ENCODE measurements at places on chromosomes 7 and 10. TPM values are rescaled to one million over a fixed set of nuclear protein-coding genes. Genes with fewer than 3 reads are reported as not detected.

GRCh38 chr7:76380623-76380966 is 21.8 kb upstream of the YWHAG start:
- H3K4me1 ChIP-seq: no peaks in the 10 kb centered on the region
- H3K27ac ChIP-seq: peak overlapping the region; percentile 92
- peak overlapping the region; percentile 73 for H3K4me3 ChIP-seq
- no peaks in the 10 kb centered on the region for H3K27me3 ChIP-seq
- H3K36me3 ChIP-seq: no peaks in the 10 kb centered on the region
- DNase-seq: no peak

TDRD1 gene
- not detected for total RNA-seq

- H3K4me3 ChIP-seq: no peak overlapping the region
- H3K27ac ChIP-seq: no peak overlapping the region
- H3K4me1 ChIP-seq: peaks cover 46% of the 10 kb centered on the region
- peaks cover 6% of the 10 kb centered on the region for H3K36me3 ChIP-seq
- DNase-seq: no peak
Observed at GRCh38 chr7:107838816-107839565, 36.0 kb upstream of the SLC26A3 start.

DNA sequence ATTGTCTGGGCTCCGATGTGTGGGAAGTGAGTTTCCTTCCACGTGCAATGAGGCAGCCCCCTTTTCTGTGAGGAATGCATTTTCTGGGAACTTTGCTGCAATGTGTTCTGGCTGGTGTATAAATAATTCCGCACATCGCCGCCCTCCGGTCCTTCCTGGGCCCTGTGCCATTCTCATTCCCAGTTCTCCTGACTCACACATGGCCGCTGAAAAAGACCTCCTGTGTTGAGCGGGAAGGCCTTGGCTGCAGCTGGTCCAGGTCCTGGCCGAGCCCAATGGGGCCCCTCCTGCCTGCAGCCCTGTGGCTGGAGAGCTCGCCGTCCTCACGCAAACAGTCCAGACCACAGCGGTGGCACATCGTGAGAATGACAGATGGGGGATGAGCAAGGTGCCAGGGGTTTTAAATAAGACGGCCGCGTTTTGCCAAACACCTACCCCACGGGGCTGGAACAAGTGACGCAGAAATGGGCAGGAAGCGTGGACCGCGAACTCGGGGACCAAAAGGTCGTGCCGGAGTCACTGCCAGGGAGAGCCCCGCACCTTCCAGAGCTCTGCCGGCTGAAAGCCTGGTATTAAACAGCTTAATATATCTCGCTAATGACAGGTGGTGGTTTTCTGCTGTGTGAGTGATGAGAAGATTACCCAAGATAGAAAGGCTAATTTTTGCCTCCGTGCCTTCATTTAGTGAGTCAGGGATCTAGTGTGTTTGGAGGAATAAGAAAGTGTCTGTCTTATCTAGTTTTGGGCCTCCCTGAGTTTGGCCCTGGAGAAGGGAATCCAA is 37.0 kb downstream of the FAM20C start:
- no peaks in the 10 kb centered on the region for H3K4me1 ChIP-seq
- H3K27ac ChIP-seq: no peak overlapping the region
- H3K4me3 ChIP-seq: no peak overlapping the region
- H3K36me3 ChIP-seq: peaks cover 6% of the 10 kb centered on the region
- no peaks in the 10 kb centered on the region for H3K27me3 ChIP-seq
- no peak for DNase-seq

DNA sequence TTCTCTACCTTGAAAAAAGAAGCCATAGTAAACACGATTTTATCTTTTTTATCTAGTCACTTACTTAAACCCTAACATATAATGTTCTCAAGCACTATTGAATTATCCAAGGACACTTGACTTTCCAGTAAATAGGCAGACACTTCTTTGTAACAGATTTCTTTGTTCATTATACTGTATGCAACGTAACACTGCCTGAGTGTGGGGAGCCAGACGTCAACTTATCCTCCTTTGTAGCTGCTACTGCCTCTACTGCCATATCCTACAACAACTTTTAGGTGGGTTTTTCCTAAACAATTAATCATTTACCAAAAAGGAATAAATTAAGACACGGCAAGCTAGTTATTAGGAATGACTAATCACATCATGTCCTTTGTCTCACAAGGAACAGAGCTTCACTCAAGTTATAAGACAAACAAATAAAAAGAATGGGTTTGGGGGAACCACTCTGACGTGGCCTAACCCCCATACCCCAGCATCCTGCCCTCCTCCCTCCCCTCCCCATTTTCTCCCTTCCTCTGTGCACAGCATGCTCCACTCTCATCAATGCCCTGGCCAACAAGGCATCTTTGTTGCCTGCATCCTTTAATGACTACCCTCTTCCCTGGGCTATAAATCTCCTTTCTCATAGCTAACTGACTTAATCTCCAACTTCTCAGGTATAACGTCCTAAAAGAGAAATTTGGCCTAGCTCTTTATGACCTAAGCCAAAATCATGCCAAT is 43.3 kb downstream of the DOCK4 start:
- peaks cover 6% of the 10 kb centered on the region for H3K27me3 ChIP-seq
- no peak overlapping the region for H3K4me3 ChIP-seq
- H3K36me3 ChIP-seq: no peaks in the 10 kb centered on the region
- no peak overlapping the region for H3K27ac ChIP-seq
- no peak for DNase-seq
- H3K4me1 ChIP-seq: peaks cover 41% of the 10 kb centered on the region

ECD gene
- total RNA-seq: 29.7 TPM

CTAGE15 gene
- 2.4 TPM for total RNA-seq

GRCh38 chr7:82805527-82805960 is 357.1 kb downstream of the PCLO start:
- no peaks in the 10 kb centered on the region for H3K27me3 ChIP-seq
- H3K4me3 ChIP-seq: no peak overlapping the region
- H3K4me1 ChIP-seq: no peaks in the 10 kb centered on the region
- no peak overlapping the region for H3K27ac ChIP-seq
- DNase-seq: no peak

AUTS2 gene
- 125 TPM for total RNA-seq

FAM204A gene
- total RNA-seq: 55.3 TPM

TFPI2 gene
- total RNA-seq: 2.6 TPM

GRCh38 chr7:140062118-140062527 is 628 bp downstream of the PARP12 start:
- H3K4me1 ChIP-seq: no peaks in the 10 kb centered on the region
- peak overlapping the region; percentile 63 for H3K27ac ChIP-seq
- H3K4me3 ChIP-seq: peak overlapping the region; percentile 76
- peaks cover 4% of the 10 kb centered on the region for H3K36me3 ChIP-seq

DNA sequence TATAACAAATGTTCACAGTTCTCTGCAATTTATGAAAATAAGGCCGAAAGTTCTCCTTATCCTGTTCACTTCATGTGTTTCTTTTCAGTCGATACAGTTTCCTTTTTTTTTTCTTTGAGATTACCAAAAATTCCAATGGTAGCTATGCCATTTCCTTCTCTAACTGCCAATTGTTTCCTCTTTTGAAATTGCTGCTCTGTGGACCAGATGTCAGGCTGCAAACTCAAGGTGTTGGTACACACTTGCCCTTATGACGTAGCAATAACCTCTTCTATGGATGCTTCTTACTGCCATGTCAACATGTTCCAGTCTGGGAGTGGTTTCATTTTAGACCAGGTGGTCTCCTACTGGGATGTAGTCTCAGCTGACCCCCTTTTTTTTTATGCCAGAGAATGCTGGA is 52.9 kb downstream of the CASD1 start:
- H3K27me3 ChIP-seq: no peaks in the 10 kb centered on the region
- no peak overlapping the region for H3K27ac ChIP-seq
- peaks cover 5% of the 10 kb centered on the region for H3K4me1 ChIP-seq
- DNase-seq: no peak

JAKMIP3 gene
- 0.17 TPM for total RNA-seq

SAP25 gene
- 8.1 TPM for total RNA-seq

- no peak overlapping the region for H3K4me3 ChIP-seq
- no peaks in the 10 kb centered on the region for H3K27me3 ChIP-seq
- H3K36me3 ChIP-seq: no peaks in the 10 kb centered on the region
- H3K4me1 ChIP-seq: no peaks in the 10 kb centered on the region
- no peak overlapping the region for H3K27ac ChIP-seq
Observed at GRCh38 chr7:12741951-12742575, 54.6 kb downstream of the ARL4A start.

- H3K4me1 ChIP-seq: peaks cover 36% of the 10 kb centered on the region
- H3K27ac ChIP-seq: no peak overlapping the region
- peak overlapping the region; percentile 82 for H3K4me3 ChIP-seq
- no peak for DNase-seq
- H3K36me3 ChIP-seq: peaks cover 7% of the 10 kb centered on the region
- H3K27me3 ChIP-seq: no peaks in the 10 kb centered on the region
Observed at GRCh38 chr7:107560898-107561516, 2.7 kb downstream of the COG5 start.

IL15RA gene
- total RNA-seq: 0.48 TPM

LMOD2 gene
- not detected for total RNA-seq

GRCh38 chr7:127813991-127814541 is 162.1 kb downstream of the SND1 start:
- no peaks in the 10 kb centered on the region for H3K27me3 ChIP-seq
- no peak overlapping the region for H3K4me3 ChIP-seq
- no peak overlapping the region for H3K27ac ChIP-seq
- peaks cover 30% of the 10 kb centered on the region for H3K4me1 ChIP-seq

CPED1 gene
- total RNA-seq: 1.1 TPM

DNA sequence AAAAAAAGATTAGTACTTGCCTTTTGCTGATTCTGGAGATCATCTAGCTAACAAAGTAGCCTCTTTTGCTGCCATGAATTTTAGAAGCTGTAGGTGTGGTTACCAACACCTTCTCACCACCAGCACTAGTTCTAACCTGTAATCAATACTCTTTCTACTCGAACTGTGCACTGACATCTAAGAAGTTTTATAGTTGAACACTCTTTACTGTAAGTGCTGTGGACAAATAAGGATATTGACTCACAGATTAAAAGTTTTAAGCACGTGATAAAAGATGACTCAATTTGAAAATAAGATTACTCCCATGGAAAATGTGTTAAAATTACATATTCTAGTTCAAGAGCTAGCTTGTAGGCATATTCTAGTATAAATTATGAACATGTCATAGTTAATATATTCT is 89.9 kb downstream of the REEP3 start:
- H3K36me3 ChIP-seq: peaks cover 3% of the 10 kb centered on the region
- no peak overlapping the region for H3K4me3 ChIP-seq
- H3K27ac ChIP-seq: peak overlapping the region; percentile 64

DNA sequence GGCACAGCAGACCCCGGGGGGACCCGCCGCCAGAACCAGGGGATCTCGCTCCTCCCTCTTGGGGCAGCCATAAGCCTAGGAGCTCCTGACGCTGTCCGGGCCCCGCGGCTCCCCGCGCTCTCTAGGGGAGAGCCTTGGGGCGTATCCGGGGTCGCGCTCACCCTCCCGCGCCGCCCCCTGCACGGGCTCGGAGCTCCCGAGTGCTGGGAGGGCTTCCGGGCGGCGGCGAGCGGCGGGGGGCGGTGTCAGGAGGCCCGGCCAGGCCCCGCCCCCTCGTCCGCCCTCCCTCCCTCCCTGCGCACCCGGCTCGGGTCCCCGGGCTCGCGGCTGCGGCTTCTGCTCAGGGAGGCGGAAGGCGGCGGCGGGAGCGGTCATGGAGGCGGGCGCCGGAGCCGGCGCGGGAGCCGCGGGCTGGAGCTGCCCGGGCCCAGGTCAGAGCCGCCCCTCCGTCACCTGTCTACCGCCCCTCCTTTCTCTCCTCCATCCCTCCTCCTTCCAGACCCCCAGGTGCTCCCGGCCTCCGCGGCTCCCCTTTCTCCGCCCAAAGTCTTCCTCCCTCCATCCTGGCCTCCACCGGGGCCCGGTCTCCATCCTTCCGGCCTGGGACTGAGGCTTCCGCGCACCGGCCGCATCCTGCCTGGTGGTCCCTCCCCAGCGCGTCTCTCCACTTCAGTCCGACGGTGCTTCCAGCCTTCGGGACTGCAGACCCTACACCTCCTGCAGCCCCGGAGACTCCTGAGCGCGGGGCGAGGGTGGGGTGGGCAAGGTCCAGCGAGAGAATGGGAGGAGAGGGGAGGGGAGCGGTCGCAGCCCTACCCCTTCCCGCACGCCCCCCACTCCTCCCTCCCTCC is at the start of gene CCDC136:
Gene CCDC136, plus strand, starts transcription at position 848 of the 851 bp plus-strand sequence. CDS start 444 bp downstream, outside the sequence.
- peak within 1 kb of the TSS; percentile 89 for H3K4me3 ChIP-seq
- peaks cover 7% of the 10 kb centered on the region for H3K36me3 ChIP-seq
- peaks cover 23% of the 10 kb centered on the region for H3K27me3 ChIP-seq
- H3K27ac ChIP-seq: peak within 1 kb of the TSS; percentile 51
- DNase-seq: peak; percentile 57

- H3K36me3 ChIP-seq: no peaks in the 10 kb centered on the region
- H3K4me1 ChIP-seq: peaks cover 12% of the 10 kb centered on the region
- DNase-seq: peak; percentile 68
- H3K4me3 ChIP-seq: peak overlapping the region; percentile 60
- no peak overlapping the region for H3K27ac ChIP-seq
- no peaks in the 10 kb centered on the region for H3K27me3 ChIP-seq
Observed at GRCh38 chr10:120948889-120949608, 97.9 kb downstream of the WDR11 start.

- no peak overlapping the region for H3K4me3 ChIP-seq
- no peak for DNase-seq
- no peaks in the 10 kb centered on the region for H3K36me3 ChIP-seq
Observed at GRCh38 chr10:130812381-130813148, 499.0 kb downstream of the TCERG1L start.

GRCh38 chr10:49300140-49300974 is 1.4 kb downstream of the C10orf71 start:
- H3K36me3 ChIP-seq: no peaks in the 10 kb centered on the region
- H3K4me3 ChIP-seq: no peak overlapping the region
- DNase-seq: no peak
- peaks cover 19% of the 10 kb centered on the region for H3K4me1 ChIP-seq

Data from progenitor cell of endocrine pancreas (in vitro differentiated cells).